Natural killer cell (primary cell): ENCODE measurements at places on chromosomes 2 and 18.

DNA sequence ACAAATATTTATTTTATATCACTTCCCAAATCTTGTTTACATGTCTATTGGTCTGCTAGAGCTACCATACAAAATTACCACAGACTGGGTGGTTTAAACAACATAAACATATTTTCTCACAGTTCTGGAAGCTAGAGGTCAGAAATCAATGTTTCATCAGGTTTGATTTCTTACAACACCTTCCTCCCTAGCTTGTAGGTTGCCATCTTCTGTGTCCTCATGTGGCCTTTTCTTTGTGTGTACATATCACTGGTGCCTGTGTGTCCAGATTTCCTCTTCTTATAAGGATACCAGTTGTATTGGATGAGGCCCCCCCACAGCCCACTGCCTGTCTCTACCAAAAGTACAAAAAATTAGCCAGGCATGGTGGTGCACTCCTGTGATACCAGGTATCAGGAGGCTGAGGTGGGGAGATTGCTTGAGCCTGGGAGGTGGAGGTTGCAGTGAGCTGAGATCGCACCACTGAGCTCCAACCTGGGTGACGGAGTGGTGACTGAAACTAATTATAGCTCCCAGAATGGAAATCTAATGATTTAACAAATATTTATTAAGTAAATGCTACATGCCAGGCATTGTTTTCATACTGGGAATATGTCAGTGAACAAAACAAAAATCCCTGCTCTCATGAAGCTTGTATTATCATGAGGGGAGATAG, 13.6 kb downstream of the EML4 start:
- DNase-seq: no peak
- H3K27ac ChIP-seq: no peak overlapping the region
- peaks cover 3% of the 10 kb centered on the region for H3K36me3 ChIP-seq
- no peak overlapping the region for H3K4me3 ChIP-seq
- no peaks in the 10 kb centered on the region for H3K27me3 ChIP-seq

DNA sequence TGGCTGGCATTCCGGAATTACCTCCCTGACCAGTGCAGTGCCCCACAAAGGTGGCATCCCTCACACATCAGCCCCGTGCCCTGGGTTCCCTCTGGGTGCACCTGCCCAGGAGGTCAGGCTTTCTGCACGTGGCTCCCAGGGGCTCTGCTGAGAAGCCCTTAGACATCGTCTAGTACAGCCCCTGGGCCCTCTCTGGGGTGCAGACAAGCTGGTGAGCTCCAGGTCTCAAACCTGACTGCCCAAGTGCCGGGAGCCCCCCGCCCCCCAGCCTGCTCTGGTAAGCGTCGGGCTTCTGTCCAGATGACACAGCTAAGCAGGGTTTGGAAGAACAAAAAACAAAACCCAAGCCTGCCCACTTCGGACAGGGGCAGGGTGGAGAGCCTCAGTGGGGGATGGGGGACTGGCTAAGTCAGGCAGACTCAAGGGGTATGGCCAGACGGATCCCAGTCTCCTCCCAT, 20.2 kb downstream of the TWIST2 start:
- no peak overlapping the region for H3K27ac ChIP-seq
- no peak overlapping the region for H3K4me3 ChIP-seq
- no peaks in the 10 kb centered on the region for H3K4me1 ChIP-seq
- H3K36me3 ChIP-seq: no peaks in the 10 kb centered on the region
- no peaks in the 10 kb centered on the region for H3K27me3 ChIP-seq

- no peak for DNase-seq
- no peak overlapping the region for H3K27ac ChIP-seq
- peaks cover 96% of the 10 kb centered on the region for H3K27me3 ChIP-seq
- peaks cover 16% of the 10 kb centered on the region for H3K4me1 ChIP-seq
- H3K36me3 ChIP-seq: no peaks in the 10 kb centered on the region
- no peak overlapping the region for H3K4me3 ChIP-seq
Observed at GRCh38 chr2:176085120-176085788, 1.5 kb upstream of the EVX2 start.

GRCh38 chr2:201931951-201932350, 101.7 kb upstream of the FZD7 start:
- H3K4me3 ChIP-seq: no peak overlapping the region
- H3K4me1 ChIP-seq: no peaks in the 10 kb centered on the region
- no peaks in the 10 kb centered on the region for H3K27me3 ChIP-seq
- no peaks in the 10 kb centered on the region for H3K36me3 ChIP-seq
- no peak for DNase-seq
- no peak overlapping the region for H3K27ac ChIP-seq

- H3K27me3 ChIP-seq: no peaks in the 10 kb centered on the region
- H3K4me1 ChIP-seq: no peaks in the 10 kb centered on the region
- H3K27ac ChIP-seq: no peak overlapping the region
- no peaks in the 10 kb centered on the region for H3K36me3 ChIP-seq
- DNase-seq: no peak
- no peak overlapping the region for H3K4me3 ChIP-seq
Observed at GRCh38 chr18:39272230-39272629, 1706.6 kb upstream of the CELF4 start.

GRCh38 chr2:8981876-8982275, 21.6 kb downstream of the MBOAT2 start:
- DNase-seq: no peak
- no peak overlapping the region for H3K4me3 ChIP-seq
- H3K27ac ChIP-seq: no peak overlapping the region
- H3K27me3 ChIP-seq: no peaks in the 10 kb centered on the region
- no peaks in the 10 kb centered on the region for H3K36me3 ChIP-seq

- H3K27ac ChIP-seq: no peak overlapping the region
- no peaks in the 10 kb centered on the region for H3K36me3 ChIP-seq
- no peaks in the 10 kb centered on the region for H3K4me1 ChIP-seq
- peaks cover 2% of the 10 kb centered on the region for H3K27me3 ChIP-seq
- DNase-seq: no peak
Observed at GRCh38 chr18:48265328-48265727, 143.9 kb downstream of the ZBTB7C start.

DNA sequence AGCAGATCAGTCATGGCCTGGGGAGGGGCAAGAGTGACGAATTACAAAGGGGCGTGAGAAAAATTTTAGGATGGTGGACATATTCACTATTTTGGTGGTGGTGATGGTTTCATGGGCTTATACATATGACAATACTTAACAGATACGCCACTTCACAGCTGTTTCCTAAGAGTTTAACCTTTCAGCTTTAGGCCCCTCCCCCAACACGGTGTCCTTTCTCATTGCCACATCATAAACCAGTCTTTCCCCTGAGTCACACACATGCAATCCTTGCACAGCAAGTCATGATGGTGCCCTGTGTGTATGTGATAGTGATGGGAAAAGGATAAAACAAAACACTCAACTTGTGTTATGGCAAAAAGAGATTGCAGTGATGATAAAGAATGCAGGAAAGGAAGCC, 47.6 kb upstream of the IL1R1 start:
- H3K4me3 ChIP-seq: no peak overlapping the region
- H3K4me1 ChIP-seq: no peaks in the 10 kb centered on the region
- H3K27me3 ChIP-seq: no peaks in the 10 kb centered on the region
- no peaks in the 10 kb centered on the region for H3K36me3 ChIP-seq
- no peak overlapping the region for H3K27ac ChIP-seq

- H3K27ac ChIP-seq: no peak overlapping the region
- no peaks in the 10 kb centered on the region for H3K27me3 ChIP-seq
- H3K4me1 ChIP-seq: no peaks in the 10 kb centered on the region
- DNase-seq: no peak
- no peak overlapping the region for H3K4me3 ChIP-seq
- no peaks in the 10 kb centered on the region for H3K36me3 ChIP-seq
Observed at GRCh38 chr2:234690569-234691213, 193.8 kb upstream of the ARL4C start.

GRCh38 chr18:9380621-9381395, 46.2 kb downstream of the TWSG1 start:
- no peak overlapping the region for H3K27ac ChIP-seq
- H3K4me3 ChIP-seq: no peak overlapping the region
- H3K27me3 ChIP-seq: no peaks in the 10 kb centered on the region
- no peaks in the 10 kb centered on the region for H3K4me1 ChIP-seq
- no peak for DNase-seq

DNA sequence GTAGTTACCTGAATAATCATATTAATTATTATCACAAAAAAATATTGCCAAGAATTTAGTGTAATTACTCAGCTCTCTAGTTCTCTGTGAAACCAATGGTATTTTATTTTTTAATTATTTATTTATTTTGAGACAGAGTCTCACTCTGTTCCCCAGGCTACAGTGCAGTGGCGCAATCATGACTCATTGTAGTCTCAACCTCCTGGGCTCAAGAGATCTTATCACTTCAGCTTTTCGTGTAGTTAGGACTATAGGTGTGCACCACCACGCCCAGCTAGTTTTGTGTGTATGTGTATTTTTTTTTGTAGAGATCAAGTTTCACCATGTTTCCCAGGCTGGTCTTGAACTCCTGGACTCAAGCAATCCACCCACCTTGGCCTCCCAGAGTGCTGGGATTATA, 440.4 kb upstream of the CDH20 start:
- DNase-seq: no peak
- no peak overlapping the region for H3K27ac ChIP-seq
- no peak overlapping the region for H3K4me3 ChIP-seq
- no peaks in the 10 kb centered on the region for H3K36me3 ChIP-seq
- no peaks in the 10 kb centered on the region for H3K27me3 ChIP-seq

GRCh38 chr2:94996305-94997100, 29.0 kb upstream of the MAL start:
- DNase-seq: no peak
- no peak overlapping the region for H3K27ac ChIP-seq
- H3K36me3 ChIP-seq: no peaks in the 10 kb centered on the region

DNA sequence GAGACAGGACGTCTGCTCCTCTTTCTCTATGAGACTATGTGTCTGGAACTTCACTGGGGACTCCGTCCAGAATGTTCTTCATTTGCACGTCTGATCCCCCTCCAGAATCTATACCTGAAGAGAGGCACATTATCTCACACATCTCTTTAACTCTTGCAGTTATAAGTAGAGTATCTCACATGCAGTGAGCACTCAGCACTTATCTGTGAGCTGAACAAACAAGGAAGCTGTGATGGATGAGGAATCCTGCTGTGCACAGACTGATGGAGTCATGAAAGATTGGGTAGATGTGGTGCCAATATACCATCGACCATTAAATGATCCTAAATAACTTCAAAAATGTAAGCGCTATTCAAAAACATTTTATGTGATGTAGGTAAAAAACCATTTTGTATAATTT, 888.3 kb upstream of the CELF4 start:
- no peak for DNase-seq
- no peaks in the 10 kb centered on the region for H3K27me3 ChIP-seq
- H3K4me3 ChIP-seq: no peak overlapping the region
- H3K4me1 ChIP-seq: no peaks in the 10 kb centered on the region
- no peaks in the 10 kb centered on the region for H3K36me3 ChIP-seq
- no peak overlapping the region for H3K27ac ChIP-seq

GRCh38 chr2:237490009-237490711, 3.1 kb downstream of the MLPH start:
- no peak overlapping the region for H3K4me3 ChIP-seq
- H3K27ac ChIP-seq: no peak overlapping the region
- peaks cover 16% of the 10 kb centered on the region for H3K27me3 ChIP-seq
- no peaks in the 10 kb centered on the region for H3K4me1 ChIP-seq
- H3K36me3 ChIP-seq: no peaks in the 10 kb centered on the region

- H3K27me3 ChIP-seq: no peaks in the 10 kb centered on the region
- H3K36me3 ChIP-seq: no peaks in the 10 kb centered on the region
- DNase-seq: no peak
- H3K4me1 ChIP-seq: peaks cover 23% of the 10 kb centered on the region
Observed at GRCh38 chr2:233346930-233347329, 7.4 kb upstream of the DGKD start.

DNA sequence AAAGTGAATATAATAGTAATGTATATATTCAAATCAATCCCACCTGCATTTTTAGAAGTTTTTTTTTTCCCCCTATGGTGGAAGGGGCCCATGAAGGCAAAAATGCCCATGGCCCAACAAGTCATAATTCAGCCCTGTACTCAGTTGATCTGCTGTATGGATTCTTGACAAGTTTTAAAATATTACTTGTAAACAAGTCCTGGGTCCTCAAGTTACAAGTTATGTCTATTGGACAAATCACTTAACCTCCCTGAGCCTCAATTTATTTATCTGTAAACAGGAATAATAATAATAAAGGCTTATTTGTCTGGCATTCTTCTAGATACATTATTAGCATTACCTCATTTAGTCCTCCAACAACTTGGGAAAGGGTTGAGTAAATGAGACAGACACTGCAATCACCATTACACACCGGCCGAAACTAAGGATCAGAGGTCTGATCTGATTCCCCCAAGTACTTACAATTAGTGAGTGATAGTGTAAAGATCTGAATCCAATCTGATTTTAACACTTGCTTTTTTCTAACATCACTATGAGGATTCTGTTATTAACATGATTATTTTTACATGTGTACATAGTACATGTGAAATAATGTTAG, 66.1 kb downstream of the PDE1A start:
- no peaks in the 10 kb centered on the region for H3K4me1 ChIP-seq
- H3K27me3 ChIP-seq: no peaks in the 10 kb centered on the region
- H3K36me3 ChIP-seq: no peaks in the 10 kb centered on the region
- no peak overlapping the region for H3K4me3 ChIP-seq
- no peak overlapping the region for H3K27ac ChIP-seq
- DNase-seq: no peak

DNA sequence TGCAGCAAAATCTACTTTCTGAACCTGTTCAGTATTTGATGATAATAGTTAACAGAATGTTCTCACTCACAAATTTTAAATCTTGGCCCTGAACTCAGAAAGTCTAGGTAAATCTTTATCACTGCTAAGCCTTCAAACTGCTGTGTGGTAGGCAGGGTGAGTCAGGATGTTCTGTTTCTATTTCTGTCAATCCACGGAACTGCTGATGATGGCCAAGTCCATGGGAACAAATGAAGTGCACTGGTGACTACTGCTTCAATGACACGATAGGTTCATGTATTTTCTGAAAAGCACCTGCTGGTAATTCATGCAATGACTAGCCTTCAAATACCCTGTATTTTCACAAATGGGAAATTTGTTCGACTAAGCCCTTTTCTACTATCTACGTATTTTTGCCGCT, 14.2 kb downstream of the NIFK start:
- H3K27ac ChIP-seq: no peak overlapping the region
- H3K4me3 ChIP-seq: no peak overlapping the region
- H3K36me3 ChIP-seq: peaks cover 9% of the 10 kb centered on the region
- no peaks in the 10 kb centered on the region for H3K27me3 ChIP-seq

DNA sequence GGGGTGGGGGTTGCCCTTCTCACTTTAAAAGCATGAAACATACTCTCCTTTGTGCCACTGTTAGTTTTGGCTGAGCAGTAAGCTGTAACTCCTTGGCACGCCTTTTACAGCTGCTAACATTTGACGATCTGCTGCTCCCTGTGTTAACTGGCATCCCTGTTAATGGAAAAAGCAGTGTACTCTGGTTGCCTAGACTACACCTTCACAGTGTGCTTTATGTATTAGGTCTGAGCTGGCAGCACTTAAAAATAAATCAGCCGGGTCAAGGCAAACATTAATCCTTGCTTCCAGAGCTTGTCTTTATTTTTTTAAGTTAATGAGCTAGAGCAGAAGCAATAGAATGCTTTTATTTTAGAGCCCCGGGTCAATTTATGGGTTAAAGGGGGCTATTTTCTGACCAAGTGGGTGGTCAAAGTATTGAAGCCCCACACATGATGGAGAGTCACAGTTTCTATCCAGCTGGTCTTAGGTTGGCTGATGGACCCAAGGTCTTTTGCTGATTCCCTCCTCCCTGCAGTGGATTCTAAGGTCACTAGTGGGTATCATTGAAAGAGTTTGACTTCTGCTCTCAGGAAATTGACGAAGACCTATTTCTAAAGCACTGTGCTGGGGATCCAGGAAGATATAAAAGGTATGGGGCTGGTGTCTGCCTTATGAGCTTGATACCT, 54.5 kb downstream of the CFAP221 start:
- no peak for DNase-seq
- H3K27ac ChIP-seq: no peak overlapping the region
- H3K27me3 ChIP-seq: no peaks in the 10 kb centered on the region
